ENCODE measurements at places on chromosomes 7 and 10.

GRCh38 chr10:97506199-97506991 lies 7.7 kb downstream of the UBTD1 start:
- no peak for DNase-seq

DNA sequence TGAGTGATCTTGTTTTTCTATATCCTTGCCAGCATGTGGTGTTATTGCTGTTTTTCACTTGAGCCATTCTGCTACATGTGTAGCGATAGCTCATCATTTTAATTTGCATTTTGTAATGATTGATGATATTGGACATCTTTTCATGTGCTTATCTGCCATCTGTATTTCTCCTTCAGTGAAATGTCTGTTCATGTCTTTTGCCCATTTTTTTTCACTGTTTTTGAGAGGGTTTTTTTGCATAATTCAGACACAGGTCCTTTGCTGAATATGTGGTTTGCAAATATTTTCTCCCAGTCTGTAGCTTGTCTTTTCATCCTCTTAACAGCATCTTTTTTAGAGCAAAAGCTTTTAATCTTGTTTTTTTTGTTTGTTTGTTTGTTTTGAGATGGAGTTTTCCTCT lies 3.7 kb upstream of the PMPCB start:
- no peak for DNase-seq

- no peak for DNase-seq
Measured at GRCh38 chr7:95609277-95609971, 13.1 kb upstream of the PDK4 start.

- DNase-seq: no peak
Measured at GRCh38 chr7:84162125-84162524, 32.5 kb downstream of the SEMA3A start.

DNA sequence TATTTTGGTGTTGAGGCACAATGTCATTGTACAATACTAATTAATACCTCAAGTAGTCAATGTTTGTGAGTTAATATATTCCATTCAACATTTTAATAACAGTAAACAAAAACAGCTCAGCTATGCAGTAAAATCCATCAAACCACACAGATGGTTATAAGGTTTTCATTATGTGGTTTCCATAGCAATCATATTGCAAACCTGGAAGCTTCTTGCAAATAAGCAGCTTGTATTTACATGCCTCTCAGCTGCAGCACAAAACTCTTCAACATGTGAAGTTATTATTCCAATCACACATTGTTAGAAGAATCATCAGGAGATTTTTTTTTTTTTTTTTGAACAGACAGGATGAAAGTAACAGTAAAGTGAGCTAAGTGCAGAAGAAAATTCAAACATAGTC lies 170.2 kb downstream of the SKAP2 start:
- DNase-seq: no peak

DNA sequence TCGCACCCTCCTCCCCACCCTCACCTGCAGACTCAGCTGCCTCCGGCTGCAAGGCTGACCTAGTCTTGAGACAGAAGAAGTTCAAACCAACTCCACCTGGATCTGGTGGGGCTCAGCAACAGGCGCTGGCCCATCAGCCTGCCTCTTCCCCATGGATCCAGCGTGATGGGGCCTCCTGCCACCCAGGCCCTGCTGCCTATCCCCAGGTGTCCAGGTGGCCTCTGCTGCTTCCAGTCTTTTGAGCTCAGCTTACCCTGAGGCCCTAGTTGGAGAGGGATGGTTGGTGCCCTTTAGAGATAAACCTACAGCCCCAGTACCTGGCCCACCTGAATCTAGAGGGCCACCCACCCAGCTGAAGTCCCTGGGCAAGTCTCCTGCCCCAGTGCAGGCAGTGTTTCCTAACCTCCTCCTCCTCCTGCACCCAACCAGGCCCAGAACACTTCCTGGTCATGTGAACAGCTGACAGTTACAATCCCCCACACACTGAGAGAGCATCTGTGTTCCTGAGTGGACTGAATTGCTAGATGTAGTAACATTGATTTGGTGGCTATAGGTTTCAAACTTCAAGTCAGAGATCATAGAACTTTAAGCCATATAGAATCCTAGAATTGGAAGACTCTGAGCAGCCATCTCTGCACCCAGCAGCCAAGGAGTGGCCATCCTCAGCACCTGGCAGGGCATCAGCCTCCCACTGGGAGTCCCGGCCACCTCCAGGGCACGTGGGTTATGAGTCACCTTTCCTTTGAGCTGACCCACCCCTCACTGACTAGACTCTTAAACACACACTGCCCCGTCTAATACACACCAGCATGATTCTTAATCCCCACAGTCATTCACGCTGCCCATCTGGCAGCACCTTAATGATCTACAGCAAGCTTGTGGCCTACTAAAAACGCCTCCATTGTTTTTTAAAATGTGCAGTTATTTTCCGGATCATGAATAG lies 51.9 kb downstream of the ALOX5 start:
- DNase-seq: no peak

- no peak for DNase-seq
Measured at GRCh38 chr10:73404690-73405089, 9.2 kb downstream of the ANXA7 start.

- DNase-seq: no peak
Measured at GRCh38 chr7:106124186-106124585, 12.1 kb upstream of the SYPL1 start.

All from stimulated activated CD8-positive, alpha-beta memory T cell treated with anti-CD3 and anti-CD28 coated beads, Interleukin-4, amount 100 ng/mL, for 1 hour (primary cell).